ENCODE measurements at places on chromosomes 13 and 19.

DNA sequence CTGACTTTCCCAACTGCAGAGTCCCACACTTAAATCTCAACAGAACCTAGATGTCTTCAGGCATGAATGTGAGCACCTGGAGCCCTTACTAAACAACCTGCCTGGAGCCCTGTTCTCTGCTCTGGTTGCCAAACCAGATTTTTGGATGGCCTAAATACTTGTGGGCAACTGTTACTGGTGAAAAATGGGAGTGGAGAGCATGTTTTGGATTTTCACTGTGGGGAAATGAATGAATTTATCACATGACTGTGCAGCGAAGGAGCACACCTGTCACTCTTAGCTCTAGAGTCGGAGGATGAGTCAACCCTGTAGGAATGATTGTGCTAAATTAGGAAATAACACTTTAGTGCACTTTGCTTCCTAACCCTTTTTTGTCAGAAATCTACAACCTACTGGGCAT, 30.3 kb downstream of the SHISA2 start:
- DNase-seq = no peak

- peak; percentile 53 for DNase-seq
Observed at GRCh38 chr13:36919171-36919832, 736 bp downstream of the SMAD9 start.

GRCh38 chr19:41174297-41174928, 18.6 kb upstream of the CYP2S1 start:
- no peak for DNase-seq

GRCh38 chr19:46620716-46621115, 4.2 kb downstream of the PTGIR start:
- peak; percentile 76 for DNase-seq

- no peak for DNase-seq
Observed at GRCh38 chr13:111139452-111139851, 24.3 kb downstream of the ARHGEF7 start.

DNA sequence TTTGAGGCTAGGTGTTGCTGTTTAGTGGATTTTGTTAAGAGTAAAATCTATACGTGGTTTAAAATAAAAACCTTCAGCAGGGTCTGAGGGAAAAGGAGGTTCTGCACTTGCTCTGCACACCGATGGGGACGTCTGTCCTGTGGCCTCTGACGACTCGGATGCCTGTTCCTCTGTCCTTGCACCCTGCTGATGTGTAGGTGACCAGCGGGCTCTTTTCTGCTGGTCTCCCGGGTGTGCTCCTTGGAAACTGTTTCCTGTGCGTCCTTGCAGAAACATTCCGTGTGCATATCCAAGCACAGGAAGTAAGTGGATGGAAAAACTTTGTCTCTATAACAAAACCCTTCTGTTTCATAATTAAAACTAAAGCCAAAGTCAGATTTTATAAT, 3.8 kb downstream of the ATP4B start:
- DNase-seq = no peak

GRCh38 chr13:22874839-22875238, 305.9 kb upstream of the SGCG start:
- DNase-seq = no peak

- DNase-seq = no peak
Observed at GRCh38 chr13:51562011-51562671, 22.1 kb upstream of the WDFY2 start.

DNA sequence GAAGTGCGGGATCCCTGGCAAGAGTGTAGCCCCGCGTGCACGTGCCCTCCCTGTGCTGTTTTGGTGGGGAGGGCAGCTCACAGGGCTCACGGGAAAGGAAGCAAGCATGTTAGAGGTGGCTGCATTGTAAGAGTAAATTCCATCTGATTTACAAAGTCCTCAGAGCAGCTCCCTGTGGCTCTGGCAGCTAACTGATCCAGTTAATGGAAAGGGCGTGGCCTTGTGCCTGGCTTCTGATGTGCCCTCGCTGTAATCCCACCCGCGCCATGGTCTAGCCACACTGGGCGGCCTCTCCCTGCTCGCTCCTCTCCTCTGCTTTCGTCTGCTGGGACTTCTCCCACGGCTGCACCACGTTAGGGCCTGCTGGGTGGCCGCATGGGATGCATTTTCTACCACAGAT, 258.5 kb downstream of the FGF9 start:
- DNase-seq = no peak

DNA sequence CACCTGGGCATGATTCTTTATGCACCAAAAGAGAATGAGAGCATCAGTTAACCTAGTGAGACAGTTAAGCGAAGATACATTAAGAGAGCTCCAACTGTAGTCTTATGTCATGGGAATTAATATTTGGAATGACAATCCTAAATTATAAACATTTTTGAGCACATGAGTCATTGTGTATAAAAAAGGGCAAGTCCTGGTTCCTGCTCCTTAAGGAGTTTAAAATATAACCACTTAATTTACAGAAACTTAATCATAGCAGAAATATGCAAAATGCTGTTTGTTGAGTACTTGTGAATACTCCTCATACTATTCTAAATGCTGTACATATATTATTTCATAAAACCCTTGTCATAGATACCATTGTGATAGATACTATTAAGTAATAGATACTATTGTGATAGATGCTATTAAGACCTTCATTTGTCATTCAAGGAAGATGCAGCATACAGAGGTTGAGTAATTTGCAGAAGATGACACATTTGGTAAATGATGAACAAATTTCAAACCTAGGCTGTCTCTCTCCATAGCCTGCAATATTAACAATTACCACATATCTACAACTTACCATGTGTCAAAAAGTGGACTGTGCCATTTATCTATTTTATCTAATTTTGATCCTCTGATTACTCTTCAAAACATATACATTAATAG, 301.0 kb downstream of the TBC1D4 start:
- DNase-seq = peak; percentile 92

DNA sequence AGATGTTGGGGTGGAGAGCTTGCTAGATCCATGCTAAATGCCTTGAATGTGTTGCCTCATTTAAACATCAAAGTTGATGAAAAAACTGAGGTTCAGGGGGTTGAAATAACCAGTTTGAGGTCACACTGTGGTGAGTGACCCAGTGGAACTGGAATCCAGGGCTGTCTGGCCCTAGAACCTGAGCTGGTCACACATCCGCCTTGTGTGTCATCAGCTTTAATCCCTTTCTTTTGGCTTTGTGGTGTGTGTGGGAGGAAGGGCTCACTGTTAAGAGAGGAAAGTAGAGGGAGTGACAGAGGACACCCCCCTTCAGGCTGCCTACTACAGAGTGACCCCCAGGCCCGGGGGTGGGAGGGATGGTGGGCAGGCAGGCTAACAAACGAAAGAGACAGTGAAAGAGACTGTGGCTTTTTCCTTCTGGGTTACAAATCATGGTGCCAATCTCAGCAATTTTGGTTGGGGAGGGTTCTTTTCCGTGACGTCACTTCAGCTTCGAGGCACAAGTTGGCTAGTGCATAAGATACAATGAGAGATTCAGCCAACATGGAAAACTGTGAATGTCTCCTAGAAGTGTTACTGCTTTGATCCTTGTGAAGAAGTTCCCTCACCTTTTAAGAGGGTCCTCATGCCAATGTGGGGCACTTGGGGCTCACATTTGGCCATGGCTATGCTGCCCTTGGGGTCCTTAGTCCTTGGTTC, 164.9 kb downstream of the DLEU7 start:
- peak; percentile 98 for DNase-seq

DNA sequence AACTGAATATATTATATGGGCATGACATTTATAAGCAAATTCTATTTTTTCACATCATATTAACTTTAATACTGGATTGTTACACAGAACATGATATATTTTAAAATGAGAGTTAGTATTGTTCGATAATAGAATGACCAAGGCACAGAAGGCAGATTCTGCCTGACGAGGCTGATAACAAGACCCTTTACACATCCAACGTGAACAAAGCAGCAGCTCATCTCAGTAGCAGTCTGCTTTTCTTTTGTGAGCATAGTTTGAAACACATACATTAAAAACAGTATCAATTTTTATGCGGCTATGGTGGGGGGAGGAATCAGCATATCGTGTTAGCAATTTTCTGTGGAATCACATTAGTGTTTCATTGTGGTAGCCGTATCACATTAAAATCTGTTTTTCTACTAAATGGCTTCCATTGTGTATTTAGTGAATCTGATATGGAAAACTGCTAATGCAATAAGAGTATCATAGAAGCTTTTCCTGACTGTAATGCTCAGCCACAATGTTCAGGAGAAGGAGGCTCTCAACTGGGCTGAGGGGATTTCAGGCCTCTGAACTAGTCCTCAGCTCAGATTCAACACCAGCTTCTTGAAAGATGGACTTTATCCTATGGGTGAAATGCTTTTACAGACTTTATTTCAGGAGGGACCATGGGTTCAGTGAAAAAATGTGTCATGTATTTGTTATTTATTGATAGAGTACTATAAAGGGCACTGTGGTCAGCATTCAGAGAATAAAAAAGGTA, 4.0 kb downstream of the SMAD9 start:
- DNase-seq = no peak

GRCh38 chr19:55041627-55042343, 3.7 kb upstream of the GP6 start:
- DNase-seq = no peak

- DNase-seq = no peak
Observed at GRCh38 chr19:1079566-1080111, 12.7 kb downstream of the ARHGAP45 start.

GRCh38 chr19:41876847-41877832, at the start of gene CD79A:
Gene CD79A (plus strand): TSS chr19:41877279. CDS start chr19:41877305, 26 bp downstream.
- DNase-seq = no peak

- DNase-seq = peak; percentile 49
Observed at GRCh38 chr13:104318121-104318520, 1251.9 kb upstream of the SLC10A2 start.

DNA sequence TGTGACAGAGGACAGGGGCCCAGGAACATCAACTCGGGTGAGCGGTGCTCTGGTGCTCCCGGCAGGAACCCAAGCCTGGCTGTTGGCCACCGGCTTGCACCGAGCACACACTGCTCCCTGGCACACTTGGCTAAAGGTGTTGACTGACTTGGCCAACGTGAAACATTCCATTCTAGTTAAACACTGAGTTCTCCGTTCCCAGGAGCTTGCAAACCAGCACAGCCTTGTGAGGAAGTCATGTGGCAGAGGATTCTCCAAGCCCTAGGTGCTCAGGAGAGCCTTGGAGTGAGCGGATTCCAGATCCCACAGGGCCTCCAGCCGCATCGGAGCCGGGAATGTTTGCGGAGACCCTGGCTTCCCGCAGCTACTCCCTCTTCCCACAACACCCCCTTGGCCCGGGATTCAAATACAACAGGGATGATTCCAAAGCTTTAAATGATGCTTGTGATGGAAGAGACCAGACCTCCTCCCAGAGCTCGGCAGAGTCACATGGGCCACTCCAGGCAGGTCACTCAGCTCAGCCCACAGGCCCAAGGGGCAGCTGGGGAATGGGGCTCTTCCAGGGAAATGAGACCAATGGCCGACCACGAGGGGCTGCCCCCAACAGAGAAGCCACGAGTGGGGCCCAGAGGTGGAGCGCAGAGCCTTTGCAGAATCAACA, 2.9 kb downstream of the C13orf46 start:
- DNase-seq = no peak

- peak; percentile 83 for DNase-seq
Observed at GRCh38 chr13:106318941-106319411, 216.5 kb downstream of the EFNB2 start.

DNA sequence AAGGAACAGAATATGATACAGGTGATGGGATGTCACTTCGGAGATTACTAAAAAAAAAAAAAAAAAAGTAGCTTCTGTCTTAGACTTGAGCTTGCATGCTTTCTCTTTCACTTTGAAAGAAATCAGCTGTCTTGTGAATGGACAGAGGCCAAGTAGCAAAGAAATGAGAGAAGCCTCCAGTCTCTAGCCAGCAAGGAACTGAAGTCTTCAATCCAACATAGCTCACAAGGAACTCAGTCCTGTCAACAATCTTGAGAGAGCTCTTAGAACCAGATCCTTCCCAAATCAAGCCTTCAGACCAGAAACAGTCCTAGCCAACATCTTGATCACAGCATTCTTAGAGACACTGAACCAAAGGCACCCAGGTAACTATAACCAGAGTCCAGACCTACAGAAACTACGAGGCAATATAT, 7.7 kb downstream of the N4BP2L2 start:
- DNase-seq = peak; percentile 40

GRCh38 chr19:31274251-31275067, 74.8 kb downstream of the TSHZ3 start:
- no peak for DNase-seq

GRCh38 chr19:44822177-44822576, 13.3 kb downstream of the BCAM start:
- DNase-seq = no peak

GRCh38 chr19:359653-359925, 15.0 kb upstream of the MIER2 start:
- DNase-seq = no peak

- no peak for DNase-seq
Observed at GRCh38 chr19:33888665-33889064, 92.0 kb downstream of the KCTD15 start.

DNA sequence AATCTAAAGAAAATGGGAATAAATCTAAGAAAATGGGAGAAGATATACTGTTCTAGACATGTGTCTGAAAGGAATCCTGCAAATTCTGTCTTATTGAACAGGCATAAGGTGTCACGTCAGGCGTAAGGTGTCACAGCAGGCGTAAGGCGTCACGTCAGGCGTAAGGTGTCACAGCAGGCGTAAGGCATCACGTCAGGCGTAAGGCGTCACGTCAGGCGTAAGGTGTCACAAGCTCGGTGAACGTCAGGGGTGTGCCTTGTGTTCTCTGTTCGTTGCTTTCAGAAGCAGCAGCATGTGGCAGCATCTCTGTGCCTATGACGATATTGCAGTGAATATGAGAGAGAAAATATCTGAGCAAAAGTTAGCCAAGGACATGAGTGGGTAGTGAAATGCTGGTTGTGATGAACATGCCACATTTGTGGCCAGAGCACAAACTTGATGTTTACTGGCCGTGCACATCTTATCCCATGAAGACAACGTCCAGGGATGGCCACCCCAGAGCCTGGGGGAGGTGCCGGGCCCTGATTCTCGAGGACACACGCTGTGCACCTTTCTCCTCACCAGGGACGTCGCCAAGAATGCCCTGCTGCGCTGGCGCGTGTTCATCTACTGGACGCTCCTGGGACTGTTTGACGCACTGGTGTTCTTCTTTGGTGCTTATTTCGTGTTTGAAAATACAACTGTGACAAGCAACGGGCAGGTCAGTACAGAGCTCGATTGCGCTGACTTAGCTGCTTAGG, 107.0 kb upstream of the MCF2L start:
- DNase-seq = no peak

DNA sequence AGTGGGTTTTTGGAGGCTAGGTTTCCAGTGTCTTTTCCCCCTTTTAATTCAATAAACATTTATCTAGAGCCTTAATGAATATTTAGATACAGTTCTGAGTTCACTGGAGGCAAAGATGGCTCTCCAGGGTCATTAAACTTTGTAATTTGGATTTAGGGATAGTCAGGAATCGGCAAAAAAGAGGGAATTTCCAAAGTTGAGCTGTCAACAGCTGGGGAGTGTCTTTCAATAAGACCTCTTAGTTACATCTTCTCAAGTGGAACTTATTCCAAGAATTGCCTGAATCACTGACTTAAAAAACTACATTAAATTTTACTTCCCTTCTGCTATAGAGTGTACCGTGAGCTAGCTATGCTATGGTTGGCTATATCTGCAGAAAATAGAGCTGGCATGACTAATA, 2.0 kb downstream of the LRCH1 start:
- DNase-seq = no peak

- DNase-seq = no peak
Observed at GRCh38 chr13:33182729-33183128, 102.8 kb downstream of the STARD13 start.

GRCh38 chr13:73428706-73429105, 369.9 kb downstream of the KLF5 start:
- no peak for DNase-seq

- no peak for DNase-seq
Observed at GRCh38 chr13:76641056-76641455, 245.1 kb downstream of the KCTD12 start.

All from fibroblast of skin of back (primary cell).